ENCODE measurements at places on chromosomes 12 and 14. TPM values are rescaled to one million over a fixed set of nuclear protein-coding genes. Genes with fewer than 3 reads are reported as not detected.
A peak's percentile ranks its signal among the peaks of the same experiment; 100 is the strongest.

Gene CRADD
- total RNA-seq: 10.1 TPM

DNA sequence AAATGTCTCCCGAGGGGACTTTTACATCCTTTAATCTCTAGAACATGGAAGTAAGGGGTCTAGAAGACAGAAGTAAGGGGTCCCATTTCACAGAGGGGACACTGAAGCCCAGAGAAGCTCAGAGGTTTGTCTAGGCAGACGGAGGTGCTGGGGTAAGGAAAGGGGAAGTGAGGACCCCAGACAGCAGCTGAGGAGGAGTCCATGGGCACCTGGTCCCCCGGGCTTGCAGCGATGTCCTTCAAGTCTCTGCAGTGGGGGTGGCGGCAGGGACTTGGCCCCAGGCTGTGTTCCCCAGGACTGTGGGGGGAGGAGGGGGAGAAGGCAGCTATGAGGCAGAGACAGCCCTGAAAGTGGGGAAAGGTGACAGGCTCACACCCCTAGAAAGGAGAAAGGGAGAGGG lies 30.7 kb downstream of the DTX1 start:
- no peak for DNase-seq

- no peak for DNase-seq
Observed at GRCh38 chr12:130875193-130875592, 3.3 kb downstream of the RAN start.

Gene PCED1B
- 92.5 TPM for total RNA-seq

Gene STRAP
- total RNA-seq: 136 TPM

DNA sequence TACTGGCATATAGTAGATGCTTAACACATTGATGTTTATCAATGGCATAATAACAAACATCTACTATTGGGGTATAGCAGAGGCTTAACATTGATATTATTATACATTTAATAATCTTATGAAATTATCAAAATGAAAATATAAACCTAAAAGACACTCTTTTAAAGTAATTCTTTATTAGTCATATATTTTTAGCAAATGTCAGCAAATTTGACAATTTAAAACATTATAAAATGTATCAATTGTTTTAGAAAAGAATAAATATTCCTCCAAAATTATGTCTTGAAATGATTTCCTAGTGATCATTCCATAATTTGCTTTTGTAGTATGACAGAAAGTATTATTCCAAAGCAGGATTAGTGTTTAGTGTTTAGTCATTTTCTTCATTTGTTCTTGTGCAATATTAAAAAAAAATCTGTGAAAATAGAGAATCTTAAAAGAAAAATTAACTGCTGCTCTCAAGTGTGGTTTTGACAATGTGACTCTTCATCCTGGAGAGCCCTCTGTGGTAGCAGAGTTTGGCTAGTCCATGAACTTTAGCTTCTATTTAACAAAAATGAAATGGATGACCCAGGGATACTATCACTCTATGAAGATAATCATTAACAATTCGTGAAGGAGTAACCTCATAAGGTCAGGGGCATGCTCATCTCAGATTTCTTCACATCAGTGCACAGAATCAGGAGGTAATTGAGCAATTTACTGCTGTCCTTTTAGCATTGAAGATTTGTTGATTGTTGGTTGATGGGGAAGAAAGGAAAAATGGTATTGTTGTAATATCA lies 1018.5 kb downstream of the LRFN5 start:
- no peak for DNase-seq

Gene MGP
- total RNA-seq: not detected

DNA sequence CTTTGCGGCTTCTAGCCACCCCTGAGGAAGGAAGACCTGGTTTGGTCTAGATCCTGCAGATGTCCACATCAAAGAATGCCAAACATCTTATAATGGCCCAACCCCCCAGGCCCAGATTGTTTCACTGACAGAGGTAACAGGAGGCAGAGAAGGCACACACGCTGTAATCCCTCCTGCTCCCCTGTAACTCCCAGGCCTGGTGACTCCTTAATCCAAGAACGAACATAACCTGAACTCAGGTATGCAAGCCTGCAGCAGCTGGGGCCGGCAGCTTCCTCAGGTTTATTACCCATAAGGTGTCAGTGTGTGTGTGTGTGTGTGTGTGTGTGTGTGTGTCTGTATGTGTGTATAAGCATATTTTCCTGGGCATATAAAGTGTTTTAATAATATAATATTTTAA lies 52.7 kb downstream of the ERH start:
- DNase-seq: no peak

DNA sequence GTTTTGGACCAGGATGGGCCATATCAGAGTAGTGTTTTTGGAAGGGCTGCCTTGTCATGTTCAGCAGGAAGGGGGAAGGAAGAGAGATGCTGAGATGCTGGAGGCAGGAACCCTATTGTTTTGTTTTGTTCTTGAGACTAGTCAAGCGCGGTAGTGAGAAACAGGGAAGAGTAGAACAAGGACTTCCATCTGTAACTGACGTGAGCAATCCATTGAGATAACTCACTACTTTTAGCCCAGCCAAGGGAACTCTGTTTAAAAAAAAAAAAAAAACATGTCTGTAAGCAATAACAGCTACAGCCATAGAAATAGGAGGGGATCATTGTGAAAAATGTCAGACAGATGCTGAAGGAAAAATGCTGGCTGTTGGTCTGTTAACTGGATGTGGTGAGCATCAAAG lies 34.0 kb downstream of the CD9 start:
- no peak for DNase-seq

Gene ZC2HC1C
- total RNA-seq: 1.8 TPM

Gene NPFF
- not detected for total RNA-seq

- no peak for DNase-seq
Observed at GRCh38 chr12:27754795-27755194, 25.2 kb upstream of the KLHL42 start.

Gene WNT1
- not detected for total RNA-seq

GRCh38 chr12:99287136-99287535 lies 360.4 kb upstream of the GARIN6 start:
- no peak for DNase-seq

Gene NYNRIN
- 0.14 TPM for total RNA-seq

DNA sequence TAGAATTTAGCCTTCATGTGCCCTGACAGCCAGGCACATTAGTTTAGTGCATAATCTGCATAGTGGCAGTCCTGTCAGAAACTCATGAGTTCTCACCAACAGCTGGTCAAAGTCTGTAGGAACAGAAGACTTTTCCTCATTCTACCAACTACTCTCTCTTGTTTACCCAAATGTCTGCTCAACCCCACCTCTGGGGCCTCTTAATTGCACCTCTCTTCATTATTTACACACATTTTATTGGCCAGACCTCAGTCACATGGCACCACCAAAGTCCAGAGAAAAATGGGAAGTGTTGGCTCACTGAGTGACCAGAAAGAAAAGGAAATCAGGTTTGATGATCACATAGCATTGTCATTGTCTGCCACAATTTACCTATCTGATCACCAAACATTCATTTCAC lies 114.6 kb upstream of the PLXNC1 start:
- DNase-seq: no peak

GRCh38 chr14:90512329-90512991 lies 115.6 kb downstream of the CALM1 start:
- DNase-seq: no peak

Gene RABGGTA
- 58.6 TPM for total RNA-seq

- DNase-seq: no peak
Observed at GRCh38 chr12:40248585-40249297, 23.9 kb downstream of the LRRK2 start.

GRCh38 chr14:91858536-91859275 lies 8.6 kb downstream of the TC2N start:
- no peak for DNase-seq

Gene ST8SIA1
- 1.7 TPM for total RNA-seq

Gene FAM90A1
- total RNA-seq: 0.47 TPM

Gene HSPB8
- not detected for total RNA-seq

GRCh38 chr12:131057722-131058515 lies 104.2 kb downstream of the ADGRD1 start:
- DNase-seq: peak; percentile 2

DNA sequence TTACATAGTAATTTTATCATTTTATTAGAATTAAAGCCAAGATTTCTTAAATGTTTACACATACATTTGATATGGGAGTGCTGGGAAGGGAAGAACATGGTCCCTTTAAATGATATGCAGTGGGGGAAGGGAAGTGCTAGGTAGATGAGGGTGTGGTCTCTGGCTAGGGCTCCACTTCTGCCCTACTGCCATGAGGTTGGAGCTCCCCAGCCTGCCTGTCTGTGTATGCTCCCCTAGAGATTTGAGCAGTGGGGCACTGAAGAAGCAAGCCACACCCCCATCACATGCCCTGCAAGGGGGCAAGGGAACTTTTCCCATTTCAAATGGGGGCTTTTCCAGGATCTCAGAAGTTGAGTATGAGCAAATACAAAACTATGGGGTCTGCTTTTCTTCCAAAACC lies 25.5 kb downstream of the CLECL1 start:
- no peak for DNase-seq

DNA sequence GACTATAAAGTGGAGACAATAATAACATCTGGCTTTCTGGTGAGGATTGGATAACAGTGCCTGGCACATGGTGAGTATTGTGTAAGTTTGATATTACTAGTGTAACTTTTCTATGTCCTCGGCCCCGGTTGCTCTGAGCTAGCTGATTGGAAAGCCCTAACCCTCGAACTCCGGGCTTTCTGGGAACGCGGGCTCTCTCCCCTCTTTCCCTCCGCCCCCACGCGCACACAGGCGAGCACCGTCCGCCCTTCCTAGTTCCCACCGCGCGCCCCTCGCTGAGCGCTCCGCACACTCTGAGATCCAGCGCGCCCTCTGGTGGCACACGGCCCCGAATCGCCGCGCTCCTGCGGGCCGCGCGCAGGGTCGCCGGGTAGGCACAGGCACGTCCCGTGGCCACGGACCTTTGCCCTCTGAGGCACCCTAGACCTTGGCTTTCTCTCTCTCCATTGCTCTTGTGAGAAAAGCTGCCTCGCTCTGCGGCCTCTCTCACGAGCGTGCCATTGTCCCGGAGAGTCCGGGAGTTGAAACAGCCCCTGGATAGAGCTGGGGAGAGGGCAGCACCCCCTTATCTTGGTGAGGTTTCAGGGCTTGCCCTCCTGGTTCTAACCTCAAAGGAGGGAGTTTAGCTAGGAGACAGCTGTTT lies 23.2 kb upstream of the ESRRB start:
- DNase-seq: peak; percentile 81

- DNase-seq: no peak
Observed at GRCh38 chr12:3683670-3684069, 69.2 kb downstream of the CRACR2A start.

Gene FBLN5
- total RNA-seq: 0.41 TPM

Gene RAN
- total RNA-seq: 1,428 TPM

GRCh38 chr12:51749986-51750317 lies 98.6 kb downstream of the FIGNL2 start:
- no peak for DNase-seq

DNA sequence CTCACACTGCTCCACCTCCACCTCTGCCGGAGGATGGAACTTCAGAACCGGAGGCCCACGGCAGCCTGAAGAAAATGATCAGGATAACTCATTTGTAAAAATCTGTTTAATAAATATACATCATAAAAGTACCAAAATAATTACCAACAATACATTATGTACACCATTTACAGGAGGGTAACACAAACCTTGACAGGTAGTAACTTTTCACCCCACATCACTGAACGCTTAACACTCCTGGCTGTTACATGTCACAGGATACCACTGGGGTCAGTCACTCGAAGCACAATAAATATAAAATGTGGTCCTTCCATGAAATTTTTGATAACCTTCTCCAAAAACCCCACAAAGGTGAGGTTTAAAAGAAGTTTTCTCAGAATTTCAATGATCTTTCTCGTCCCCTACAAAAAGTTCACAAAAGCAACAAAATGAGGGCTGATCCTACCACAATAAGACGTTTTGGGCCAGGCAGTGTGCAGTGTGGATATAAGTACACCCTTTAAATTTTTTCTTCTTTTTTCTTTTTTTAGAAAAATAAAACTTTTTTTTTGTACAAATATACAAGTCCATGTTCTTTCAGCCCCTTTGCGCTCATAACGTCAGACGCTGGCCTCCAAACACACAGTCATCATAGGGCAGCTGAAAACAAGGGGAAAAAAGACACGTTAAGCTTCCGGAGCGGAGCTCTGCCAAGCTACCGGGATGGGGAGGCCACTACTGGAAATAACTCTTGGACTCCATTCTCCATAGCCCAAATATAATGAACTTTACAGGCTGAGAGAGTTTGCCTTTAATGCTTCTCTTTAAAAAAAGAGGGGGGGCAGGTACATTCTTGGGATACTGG lies 2.9 kb downstream of the NFKBIA start:
- no peak for DNase-seq

Gene NRDE2
- total RNA-seq: 34.6 TPM

Gene KLHL33
- 0.09 TPM for total RNA-seq

Gene PRB2
- total RNA-seq: not detected

- no peak for DNase-seq
Observed at GRCh38 chr12:6204533-6205143, 4.4 kb downstream of the CD9 start.

GRCh38 chr14:77812028-77812427 lies 12.1 kb downstream of the ADCK1 start:
- no peak for DNase-seq

- DNase-seq: no peak
Observed at GRCh38 chr12:80837342-80837978, 100.3 kb downstream of the LIN7A start.

DNA sequence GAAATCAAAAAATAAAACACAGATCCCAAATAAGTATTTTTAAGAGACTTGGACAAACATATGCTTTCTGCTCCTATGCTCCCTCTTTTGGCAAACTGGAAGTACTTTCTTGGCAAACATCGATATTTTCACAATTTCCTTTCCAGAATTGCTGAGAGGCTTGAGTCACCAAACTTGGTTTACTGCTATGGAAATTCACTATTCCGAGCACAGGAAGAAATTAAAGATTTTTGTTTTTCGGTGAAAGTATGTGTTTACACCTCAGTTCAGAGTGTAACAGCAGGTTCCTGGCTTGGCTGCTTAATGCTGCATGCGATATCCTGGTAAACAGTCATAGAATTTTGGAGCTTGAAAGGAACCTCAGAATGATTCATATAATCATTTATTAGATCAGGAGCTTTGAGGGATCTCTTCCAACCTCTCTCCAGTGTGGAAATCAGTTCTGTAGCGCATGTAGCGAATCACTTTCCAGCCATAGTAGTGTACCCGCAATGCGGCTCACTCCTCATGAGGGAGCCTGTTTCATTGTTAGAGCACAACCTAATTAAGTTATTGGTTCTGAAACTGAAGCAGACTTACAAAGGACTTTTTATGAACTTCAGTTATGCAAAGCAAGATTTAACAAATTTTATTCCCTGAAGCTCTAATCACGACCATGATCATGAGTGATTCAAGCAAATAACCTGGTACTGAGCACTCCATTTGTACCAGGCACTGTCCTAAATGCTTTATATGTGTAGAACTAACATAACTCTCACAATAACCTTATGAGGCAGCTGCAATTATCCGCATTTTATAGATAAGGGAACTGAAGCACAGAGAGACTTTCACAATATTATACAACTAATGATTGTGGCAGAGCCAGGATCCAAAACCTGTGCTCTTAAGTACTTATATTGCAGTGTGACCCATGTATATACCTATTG lies 56.4 kb upstream of the ATP2A2 start:
- DNase-seq: no peak
